CD4-positive, alpha-beta T cell (primary cell): ENCODE measurements at places on chromosomes 7 and 10.

GRCh38 chr10:44306762-44307161, 78.1 kb downstream of the CXCL12 start:
- no peak for DNase-seq

- DNase-seq, result no peak
Measured at GRCh38 chr10:80786322-80786721, 248.6 kb downstream of the SH2D4B start.

- DNase-seq, result peak; percentile 59
Measured at GRCh38 chr10:22320591-22321155, at the start of gene BMI1. Gene BMI1, plus strand, starts transcription at chr10:22321099. Its CDS starts 5,351 bp downstream, at chr10:22326450.

DNA sequence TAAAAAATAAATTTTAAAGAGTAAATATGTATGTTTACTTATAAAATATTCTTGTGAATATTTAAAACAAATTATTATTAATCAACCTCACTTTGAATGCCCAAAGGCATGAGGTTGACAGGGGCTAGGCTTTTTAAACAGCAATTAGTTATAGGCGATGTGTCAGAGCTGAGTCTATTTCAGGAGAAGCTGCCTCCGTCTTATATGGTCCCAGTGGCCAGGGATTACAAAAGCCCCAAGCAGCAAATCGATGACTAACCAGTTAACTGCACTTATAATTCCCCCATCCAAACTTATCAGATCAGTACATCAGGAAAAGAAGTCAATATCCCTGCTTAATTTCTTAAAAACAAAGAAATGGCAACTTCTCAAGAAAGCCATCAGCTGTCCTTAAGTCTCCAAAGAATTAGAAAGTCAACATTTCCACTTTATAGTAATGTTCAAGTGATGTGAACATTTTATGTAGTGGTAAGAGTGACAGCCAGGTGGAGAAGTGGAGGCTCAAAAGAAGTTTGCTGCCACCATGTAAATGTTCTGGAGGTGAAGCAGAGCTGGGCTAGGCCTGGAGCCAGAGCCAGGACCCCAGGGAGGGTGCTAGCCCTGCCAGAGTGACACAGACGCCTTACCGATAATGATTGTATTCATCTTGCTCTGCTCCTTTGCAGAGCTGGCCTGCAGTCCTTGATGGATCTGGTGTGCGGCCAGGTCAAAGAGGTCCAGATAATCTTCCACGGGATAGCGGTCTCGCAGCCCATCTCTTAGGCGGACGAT, 51.5 kb downstream of the CHST15 start:
- no peak for DNase-seq

GRCh38 chr7:48376263-48376662, 205.0 kb downstream of the ABCA13 start:
- DNase-seq, result no peak

DNA sequence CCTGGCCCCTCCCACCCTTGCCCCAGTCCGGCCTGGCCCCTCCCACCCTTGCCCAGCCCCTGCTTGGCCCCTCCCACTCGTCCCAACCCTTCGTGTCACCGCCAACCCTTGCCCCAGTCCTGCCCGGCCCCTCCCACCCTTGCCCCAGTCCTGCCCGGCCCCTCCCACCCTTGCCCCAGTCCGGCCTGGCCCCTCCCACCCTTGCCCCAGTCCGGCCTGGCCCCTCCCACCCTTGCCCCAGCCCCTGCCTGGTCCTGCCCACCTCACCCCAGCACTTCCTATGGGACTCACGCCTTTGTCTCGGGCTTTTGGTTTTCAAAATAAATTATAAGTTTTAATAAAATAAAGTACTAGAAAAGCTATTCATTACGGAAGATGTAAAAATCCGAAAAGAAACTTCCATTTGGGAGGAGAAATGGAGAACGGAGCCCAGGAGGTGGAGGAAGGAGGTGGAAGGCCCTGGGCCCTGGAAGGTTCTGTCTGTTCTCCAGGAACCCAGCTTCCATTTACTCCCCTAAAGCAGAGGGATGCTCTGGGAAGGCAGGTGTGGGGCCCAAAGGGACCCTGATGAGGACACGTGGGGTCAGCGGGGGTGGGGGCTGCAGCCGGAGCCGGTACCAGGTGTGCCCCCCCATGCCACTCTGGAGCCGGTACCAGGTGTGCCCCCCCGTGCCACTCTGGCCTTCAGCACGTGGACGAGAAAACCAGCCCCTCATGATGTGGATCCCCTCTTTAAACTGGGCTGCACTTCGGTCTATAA, 52.2 kb downstream of the PWWP2B start:
- no peak for DNase-seq

GRCh38 chr7:98364220-98364619, 36.7 kb downstream of the BAIAP2L1 start:
- no peak for DNase-seq

DNA sequence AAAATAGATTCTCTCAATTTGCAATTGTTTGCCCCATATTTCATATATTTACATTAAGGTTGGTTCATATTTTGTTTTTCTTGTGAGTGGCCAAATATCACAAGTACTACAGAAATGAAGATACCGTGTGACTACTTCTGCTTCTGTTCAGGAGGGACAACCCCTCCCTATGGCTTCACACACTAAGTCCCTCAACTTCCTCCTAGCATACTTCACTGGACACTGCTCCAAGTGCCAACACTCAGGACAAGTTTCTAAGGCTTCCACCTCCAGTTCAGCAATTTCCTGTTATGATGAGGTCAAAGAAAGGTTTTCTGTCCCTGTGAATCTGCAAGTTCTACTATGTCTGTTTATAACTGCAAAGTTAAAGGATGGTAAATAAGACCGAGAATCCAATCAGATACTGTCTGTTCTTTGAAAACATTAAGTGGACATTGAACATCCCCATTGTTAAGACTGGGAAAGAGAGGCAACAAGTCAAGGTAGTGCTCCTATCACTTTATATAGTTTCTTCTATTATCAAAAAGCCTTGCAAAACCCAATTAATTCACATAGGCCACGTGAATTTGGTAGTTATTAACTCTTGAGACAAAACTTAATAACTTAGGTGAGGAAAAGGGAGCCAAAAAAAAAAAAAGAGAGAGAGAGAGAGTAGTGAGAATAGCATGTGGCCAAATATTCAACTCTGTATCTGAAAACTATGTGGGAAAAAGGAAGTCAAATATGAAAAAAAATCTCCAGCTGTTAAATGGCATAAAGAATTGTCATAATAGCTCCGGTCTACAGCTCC, 81.3 kb upstream of the DKK1 start:
- DNase-seq, result no peak

- no peak for DNase-seq
Measured at GRCh38 chr7:7568553-7568952, 1.9 kb downstream of the MIOS start.

GRCh38 chr10:110151971-110152370, 55.4 kb upstream of the MXI1 start:
- no peak for DNase-seq

GRCh38 chr10:13820964-13821337, 234.2 kb downstream of the PRPF18 start:
- DNase-seq, result no peak

DNA sequence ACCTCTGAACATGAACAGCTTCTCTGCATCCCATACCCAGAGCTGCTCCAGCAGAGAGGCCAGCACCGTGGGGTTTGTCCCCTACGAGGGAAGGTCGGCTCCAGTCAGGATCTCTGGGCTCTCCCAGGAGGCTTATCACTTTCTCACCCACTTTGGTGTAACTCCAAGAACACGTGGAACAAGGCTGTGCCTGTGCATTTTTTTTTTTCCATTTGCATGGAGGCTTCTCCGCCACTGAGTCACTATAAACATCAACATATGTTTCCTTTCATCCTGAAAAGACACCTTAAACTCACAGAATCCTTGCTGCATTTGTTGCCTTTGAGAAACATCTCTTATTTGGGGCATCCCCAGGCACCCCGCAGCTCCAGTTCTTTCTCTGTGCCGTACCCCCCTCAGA, 29.4 kb upstream of the ECHDC3 start:
- no peak for DNase-seq

- no peak for DNase-seq
Measured at GRCh38 chr10:124557648-124558338, 96.2 kb downstream of the LHPP start.

DNA sequence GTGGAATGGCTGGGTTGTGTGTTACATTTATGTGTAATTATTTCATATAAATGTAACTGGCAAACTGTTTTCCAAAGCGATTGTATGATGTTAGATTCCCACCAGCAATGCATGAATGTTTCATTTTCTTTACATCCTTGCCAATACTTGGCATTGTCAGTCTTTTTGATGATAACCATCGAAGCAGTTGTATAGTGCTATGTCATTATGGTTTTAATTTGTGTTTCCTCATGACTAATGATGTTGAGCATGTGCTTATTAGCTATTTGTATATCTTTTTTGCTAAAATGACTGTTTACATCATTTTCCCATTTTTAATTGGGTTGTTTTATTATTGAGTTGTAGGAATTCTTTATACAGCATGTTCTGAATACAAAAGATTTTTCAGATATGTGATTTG, 22.3 kb downstream of the AHCYL2 start:
- DNase-seq, result no peak

DNA sequence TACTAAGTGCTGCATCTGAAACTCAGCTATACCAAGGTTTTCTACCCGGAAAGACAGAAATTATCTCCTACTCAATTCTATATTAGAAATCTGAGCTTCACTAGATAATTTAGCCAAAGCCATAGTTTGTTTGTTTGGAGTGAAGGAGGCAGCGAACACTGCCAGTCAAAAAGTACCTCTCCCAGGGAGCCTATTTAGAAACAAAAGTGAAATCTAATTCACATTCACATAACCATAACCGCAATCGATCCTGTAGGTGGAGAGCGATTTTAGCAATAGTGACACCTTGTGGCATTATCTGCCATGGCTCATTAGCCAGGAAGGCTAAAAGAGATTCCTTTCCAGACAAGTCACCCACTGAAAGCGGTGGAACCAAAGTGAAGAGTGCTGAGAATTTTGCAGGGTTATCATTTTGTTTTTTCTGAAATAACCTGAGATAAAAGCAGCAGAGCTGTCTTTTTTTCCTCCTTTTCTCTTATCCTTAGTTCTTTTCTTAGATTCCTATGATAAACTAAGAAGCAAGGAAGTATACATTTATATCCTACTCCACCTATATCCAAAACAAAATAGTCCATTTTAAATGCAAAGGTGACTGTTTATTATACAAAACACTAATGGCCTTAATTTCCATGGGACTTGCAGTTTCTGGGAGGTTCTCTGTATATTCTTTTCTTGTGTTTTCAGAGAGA, 83.7 kb upstream of the BET1 start:
- DNase-seq, result peak; percentile 73
